ENCODE measurements at places on chromosomes 12 and 14. TPM values are rescaled to one million over a fixed set of nuclear protein-coding genes. Genes with fewer than 3 reads are reported as not detected.

Gene FSCB
- not detected for polyA plus RNA-seq

Gene IRF9
- 58.4 TPM for polyA plus RNA-seq

Gene TMEM233
- 1.6 TPM for polyA plus RNA-seq

Gene COX8C
- 0.33 TPM for polyA plus RNA-seq

Gene LIN7A
- 18.3 TPM for polyA plus RNA-seq

Gene SLC2A3
- polyA plus RNA-seq, result 21.4 TPM

Gene HOXC10
- polyA plus RNA-seq, result 74.5 TPM

Gene KRT80
- 0.97 TPM for polyA plus RNA-seq

Gene FAM181A
- 0.09 TPM for polyA plus RNA-seq

Gene SERPINA10
- 0.28 TPM for polyA plus RNA-seq

Gene CFAP54
- polyA plus RNA-seq, result 3.6 TPM

Gene LYZ
- 27.7 TPM for polyA plus RNA-seq

Gene SLCO1B1
- not detected for polyA plus RNA-seq

Gene ACOT6
- not detected for polyA plus RNA-seq

Gene SLC2A13
- polyA plus RNA-seq, result 15.1 TPM

Gene CRACR2A
- 1.5 TPM for polyA plus RNA-seq

Gene CLEC2A
- not detected for polyA plus RNA-seq

Gene IKBIP
- 26.9 TPM for polyA plus RNA-seq

Gene UTP20
- polyA plus RNA-seq, result 18.5 TPM

Gene SLC24A4
- 0.20 TPM for polyA plus RNA-seq

Gene RAD9B
- polyA plus RNA-seq, result 1.6 TPM

Gene SETD3
- 66.6 TPM for polyA plus RNA-seq

Gene HRK
- 0.48 TPM for polyA plus RNA-seq

Gene PIWIL1
- polyA plus RNA-seq, result 0.22 TPM

Gene PLBD1
- 48.4 TPM for polyA plus RNA-seq

Gene MDGA2
- polyA plus RNA-seq, result 2.0 TPM

Gene DCAF4
- 18.2 TPM for polyA plus RNA-seq

Gene BMP4
- 47.8 TPM for polyA plus RNA-seq

Gene LALBA
- not detected for polyA plus RNA-seq

Gene FOXA1
- 1.9 TPM for polyA plus RNA-seq

Gene TTC9
- 3.2 TPM for polyA plus RNA-seq

Gene GALNT9
- 11.6 TPM for polyA plus RNA-seq

Gene DPF3
- polyA plus RNA-seq, result 5.3 TPM

Gene RGS6
- 1.1 TPM for polyA plus RNA-seq

Gene LHX5
- 0.03 TPM for polyA plus RNA-seq

Gene TDG
- 43.2 TPM for polyA plus RNA-seq

Gene OR6C4
- 0.03 TPM for polyA plus RNA-seq

Gene PPP4R4
- polyA plus RNA-seq, result 0.25 TPM

Gene CCDC38
- polyA plus RNA-seq, result 0.41 TPM
